ENCODE measurements at places on chromosomes 13 and 19. TPM values are rescaled to one million over a fixed set of nuclear protein-coding genes. Genes with fewer than 3 reads are reported as not detected.

The DMWD gene
- 62.6 TPM for total RNA-seq

The MYO16 gene
- 0.23 TPM for total RNA-seq

The PALM3 gene
- not detected for total RNA-seq

The EDDM13 gene
- 0.82 TPM for total RNA-seq

The BICRA gene
- total RNA-seq: 10.6 TPM

The TNFSF9 gene
- total RNA-seq: 12.1 TPM

The ADGRE3 gene
- not detected for total RNA-seq

The ZNF730 gene
- total RNA-seq: 0.44 TPM

The MRPL54 gene
- total RNA-seq: 71.4 TPM

The PLPP2 gene
- 13.9 TPM for total RNA-seq

The KLHL1 gene
- total RNA-seq: 0.34 TPM

The TLE2 gene
- total RNA-seq: 32.8 TPM

The CD33 gene
- not detected for total RNA-seq

The PBX4 gene
- 0.19 TPM for total RNA-seq

The C13orf42 gene
- total RNA-seq: not detected

The ZNF773 gene
- total RNA-seq: 6.0 TPM

The PCSK4 gene
- 5.0 TPM for total RNA-seq

The ZNF723 gene
- total RNA-seq: not detected

The LAIR1 gene
- not detected for total RNA-seq

The EEF1AKMT1 gene
- total RNA-seq: 10.7 TPM

The CRX gene
- not detected for total RNA-seq

The ZNF382 gene
- total RNA-seq: 8.5 TPM

The AKT2 gene
- total RNA-seq: 33.8 TPM

The LMTK3 gene
- not detected for total RNA-seq

The KLK5 gene
- not detected for total RNA-seq

The C19orf67 gene
- not detected for total RNA-seq

Measured in glomerular endothelial cell (primary cell).